ENCODE measurements at places on chromosomes 16 and 17.

DNA sequence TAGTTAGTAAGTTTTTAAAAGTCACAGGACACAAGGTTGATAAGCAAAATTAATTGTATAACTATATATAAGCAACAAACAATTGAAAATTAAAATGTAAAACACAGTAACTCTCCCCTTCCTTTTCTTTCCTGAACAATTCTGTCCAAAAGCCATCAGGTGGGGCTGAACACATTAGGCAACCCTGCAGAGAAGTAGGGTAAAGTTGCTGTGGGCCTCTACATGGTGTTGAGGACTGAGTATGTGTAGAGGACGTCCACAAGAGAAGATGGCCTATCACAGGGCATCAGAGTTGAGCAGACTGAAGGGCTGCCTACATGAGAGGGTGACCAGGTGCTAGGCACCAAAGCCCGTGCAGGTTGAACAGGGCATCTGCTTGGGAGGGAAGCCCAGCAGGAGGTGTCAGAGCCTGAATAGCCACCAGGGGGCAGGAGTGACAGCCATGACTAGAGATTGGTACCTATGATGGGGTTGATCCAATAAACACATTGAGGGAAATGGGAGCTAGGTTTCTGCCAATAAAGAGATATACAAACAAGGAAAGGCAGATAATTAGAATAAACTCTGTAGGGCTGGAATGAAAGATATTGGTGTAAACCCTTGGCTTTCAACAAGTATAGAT, 415.1 kb downstream of the NPIPA8 start:
- DNase-seq, result peak; percentile 11

- DNase-seq, result peak; percentile 36
Measured at GRCh38 chr17:46154151-46154816, 38.9 kb downstream of the KANSL1 start.

- DNase-seq, result no peak
Measured at GRCh38 chr16:54460263-54460860, 173.8 kb upstream of the IRX3 start.

DNA sequence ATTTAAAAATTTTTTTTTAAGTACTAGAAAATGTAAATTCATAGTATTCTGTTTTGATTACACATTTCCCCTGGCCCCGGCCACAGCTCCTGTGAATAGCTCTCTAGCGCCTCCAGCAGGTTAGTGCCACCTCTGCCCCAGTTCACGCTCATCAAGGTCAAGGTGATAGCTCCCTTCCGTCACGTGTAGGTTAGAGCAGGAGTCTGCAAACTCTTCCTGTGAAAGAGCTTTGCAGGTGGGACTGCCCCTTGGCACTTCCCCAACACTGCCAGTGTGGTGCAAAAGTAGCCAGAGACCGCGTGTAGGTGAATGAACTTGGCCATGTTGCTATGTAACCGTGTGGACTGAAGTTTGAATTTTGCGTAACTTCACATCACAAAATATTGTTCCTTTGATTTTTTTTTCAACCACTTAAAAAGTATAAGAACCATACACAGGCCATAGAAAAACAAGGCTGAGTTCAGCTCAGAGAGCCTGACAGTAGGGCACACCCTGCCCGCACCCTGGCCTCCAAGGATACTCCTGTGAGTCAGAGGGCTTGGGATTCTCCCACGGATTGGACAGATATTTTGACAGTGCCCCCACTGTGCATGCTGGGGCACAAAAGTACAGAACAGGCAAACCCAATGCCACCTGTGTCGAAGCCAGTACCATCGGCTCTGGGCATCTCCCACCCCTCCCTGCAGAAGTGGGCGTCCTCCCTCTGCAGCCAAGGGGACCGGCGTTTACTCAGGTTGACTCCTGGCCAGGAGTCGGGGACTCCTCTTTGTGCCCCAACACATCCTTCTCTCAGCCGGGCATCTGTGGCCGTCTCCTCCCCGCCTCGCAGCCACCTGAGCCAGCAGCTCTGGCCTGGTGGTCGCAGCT, 92.0 kb upstream of the CHMP6 start:
- peak; percentile 57 for DNase-seq

- DNase-seq, result peak; percentile 58
Measured at GRCh38 chr17:19647697-19648474, 665 bp upstream of the ALDH3A2 start.

GRCh38 chr16:31090540-31090939, 1.8 kb upstream of the PRSS53 start:
- DNase-seq, result no peak

GRCh38 chr16:72626623-72627022, 421.3 kb downstream of the ZFHX3 start:
- no peak for DNase-seq

DNA sequence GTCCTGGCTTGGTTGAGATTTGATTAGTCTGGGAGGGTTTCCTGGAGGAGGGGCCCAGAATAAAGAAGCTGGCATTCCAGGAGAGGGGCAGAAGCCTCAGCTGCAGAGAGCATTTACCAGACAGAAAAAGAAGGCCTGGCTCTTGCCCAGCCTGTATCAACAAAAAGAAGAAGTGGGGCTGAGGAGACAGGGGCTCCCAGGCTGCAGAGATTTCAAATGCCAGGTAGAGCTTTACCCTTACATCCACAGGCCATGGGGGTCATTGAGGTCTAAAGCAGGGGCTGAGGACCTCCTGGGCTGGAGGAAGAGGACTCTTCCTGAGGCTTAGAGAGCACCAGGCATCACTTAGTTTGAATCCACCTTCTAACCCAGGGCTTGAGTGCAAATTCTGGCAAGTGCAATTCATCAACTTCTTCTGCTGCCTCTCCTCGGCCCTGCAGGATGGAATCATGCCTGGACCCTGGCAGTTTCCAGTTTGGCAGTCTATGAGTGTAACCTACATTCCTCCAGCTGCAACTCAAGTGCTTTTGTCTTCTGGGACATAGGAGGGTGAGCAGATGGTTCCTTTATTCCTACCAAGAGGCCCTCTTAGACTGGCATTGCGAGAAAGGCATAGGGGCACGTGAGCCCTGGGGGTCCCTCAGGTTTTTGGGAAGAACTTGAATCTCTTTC, 15.3 kb downstream of the CA7 start:
- DNase-seq, result no peak

DNA sequence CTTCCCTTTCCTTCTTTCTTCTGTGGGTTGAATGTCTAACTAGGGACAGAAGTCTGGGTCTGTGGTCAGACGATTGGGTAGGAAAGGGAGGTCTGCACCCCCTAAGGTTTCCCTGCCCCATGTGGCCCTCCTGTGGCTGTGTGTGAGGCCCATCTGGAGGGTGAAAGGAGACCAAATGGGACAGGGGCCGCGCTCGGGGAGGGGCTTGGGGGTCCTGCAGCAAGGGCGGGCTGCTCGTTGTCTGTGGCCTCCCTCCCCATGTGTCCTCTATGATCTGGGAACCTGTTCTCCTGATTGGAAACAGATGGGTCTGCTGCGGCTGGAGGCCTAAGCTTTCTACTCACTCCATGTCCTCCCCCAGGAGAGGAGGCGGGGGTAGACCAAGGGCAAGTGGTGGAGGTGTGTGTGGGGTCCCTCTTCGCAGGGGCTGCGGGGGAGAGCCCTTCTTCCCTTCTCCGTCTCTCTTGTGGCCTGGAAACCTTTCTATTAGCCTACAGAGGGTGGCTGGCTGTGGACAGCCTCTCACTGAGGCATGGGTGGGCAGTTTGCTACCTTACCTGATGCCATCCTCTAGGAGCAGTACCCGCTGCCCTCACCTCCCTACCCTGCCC, 18.6 kb downstream of the IGFBP4 start:
- no peak for DNase-seq

DNA sequence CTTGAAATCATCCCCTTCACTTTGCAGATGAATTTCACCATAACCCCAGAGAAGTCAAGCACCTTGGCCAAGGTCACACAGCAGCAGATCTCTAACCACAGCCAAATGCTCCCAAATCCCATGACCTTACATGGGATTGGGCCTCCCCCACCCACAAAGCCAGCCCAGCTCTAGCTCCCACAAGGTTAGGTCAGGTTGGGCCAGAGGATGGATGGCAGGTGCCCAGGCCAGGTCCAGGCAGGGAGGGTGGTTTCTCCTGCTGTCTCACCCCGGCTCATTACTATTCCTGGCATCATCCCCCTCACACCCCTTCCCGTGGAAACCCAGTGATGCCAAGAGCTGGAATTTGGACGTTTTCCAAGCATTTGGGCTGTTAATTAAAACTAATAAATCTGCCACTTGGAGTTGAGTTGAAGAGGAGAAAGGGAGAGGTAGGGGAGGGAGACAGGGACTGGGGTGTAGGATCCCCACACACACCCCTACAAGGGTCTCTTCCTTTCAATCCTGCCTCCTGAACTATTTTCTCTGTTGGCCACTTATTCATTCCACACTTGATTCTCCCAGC, 181.6 kb downstream of the TMEM132E start:
- DNase-seq, result no peak

DNA sequence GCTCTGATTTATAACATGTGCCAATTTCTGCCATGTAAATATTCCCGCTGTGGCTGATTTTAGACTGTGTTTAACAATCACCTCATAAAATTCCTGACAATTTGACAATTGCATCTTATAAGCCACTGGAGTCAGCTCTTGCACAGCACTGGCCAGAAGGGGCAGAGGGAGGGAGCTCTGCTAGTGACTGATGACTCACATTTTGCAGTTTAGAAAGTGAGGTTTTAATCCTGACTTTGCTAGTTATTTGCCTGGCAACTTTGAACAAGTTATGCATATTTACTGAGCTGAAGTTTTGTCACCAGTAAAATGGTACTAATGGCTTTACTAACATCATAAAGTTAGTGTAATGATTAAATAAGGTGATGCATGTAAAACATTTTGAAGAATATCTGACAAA, 452.3 kb downstream of the CNTNAP4 start:
- DNase-seq, result no peak

DNA sequence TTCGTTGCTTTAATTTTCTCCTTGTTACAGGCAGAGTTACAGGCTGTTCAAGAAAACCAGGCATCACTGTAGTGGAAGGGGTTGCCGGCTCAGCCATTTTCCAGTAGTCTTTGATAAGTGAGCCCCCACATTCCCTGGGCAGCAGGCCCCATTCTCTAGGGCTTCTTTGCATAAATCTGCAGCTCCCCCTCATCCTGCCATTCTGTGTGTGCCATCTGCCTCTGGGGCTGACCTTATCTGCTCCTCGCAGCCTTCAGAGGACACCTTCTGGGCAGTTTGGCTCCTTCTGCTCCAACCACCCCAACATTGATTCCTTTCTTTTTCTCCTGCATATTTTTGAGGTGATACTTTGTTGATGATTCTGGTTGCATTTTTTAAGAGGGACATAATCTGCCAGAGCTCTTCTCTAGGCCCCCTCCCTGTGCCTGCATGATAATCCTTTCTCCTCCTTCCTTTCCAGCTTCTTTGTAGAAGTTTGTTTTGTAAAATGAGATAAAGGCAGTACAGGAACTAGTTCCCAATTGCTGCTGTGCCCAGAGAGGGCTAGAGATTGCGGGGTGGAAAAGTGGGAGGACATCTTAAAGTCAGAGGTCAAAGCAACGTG, 17.1 kb downstream of the RND2 start:
- DNase-seq, result no peak

DNA sequence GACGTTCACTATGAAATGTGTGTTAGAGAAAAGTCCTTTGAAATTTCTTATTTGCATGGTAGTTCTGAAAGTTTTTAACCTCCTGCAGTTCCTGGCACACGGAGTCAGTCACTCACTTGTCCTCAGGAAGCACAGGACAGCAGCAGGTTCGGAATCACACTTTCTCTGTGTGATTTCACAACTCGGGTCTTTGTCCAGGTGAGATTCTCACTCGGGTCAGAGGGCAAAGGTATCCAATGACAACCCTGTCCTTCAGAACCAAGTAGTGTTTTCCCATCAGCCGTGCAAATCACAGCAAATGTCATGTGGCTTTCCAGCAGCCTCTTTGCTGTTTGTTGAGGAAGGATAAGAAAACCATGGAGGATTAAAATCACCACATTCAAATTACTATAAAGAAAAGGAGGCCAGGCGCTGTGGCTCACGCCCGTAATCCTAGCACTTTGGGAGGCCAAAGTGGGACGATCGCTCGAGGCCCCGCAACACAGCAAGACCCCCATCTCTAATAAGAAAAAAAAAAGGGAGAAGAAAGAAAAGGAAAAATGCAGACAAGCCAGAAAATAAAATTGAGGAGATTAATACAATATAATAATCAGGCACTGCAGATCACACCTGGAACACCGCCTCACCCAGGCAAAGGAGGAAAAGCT, 22.0 kb downstream of the ADCY9 start:
- no peak for DNase-seq

DNA sequence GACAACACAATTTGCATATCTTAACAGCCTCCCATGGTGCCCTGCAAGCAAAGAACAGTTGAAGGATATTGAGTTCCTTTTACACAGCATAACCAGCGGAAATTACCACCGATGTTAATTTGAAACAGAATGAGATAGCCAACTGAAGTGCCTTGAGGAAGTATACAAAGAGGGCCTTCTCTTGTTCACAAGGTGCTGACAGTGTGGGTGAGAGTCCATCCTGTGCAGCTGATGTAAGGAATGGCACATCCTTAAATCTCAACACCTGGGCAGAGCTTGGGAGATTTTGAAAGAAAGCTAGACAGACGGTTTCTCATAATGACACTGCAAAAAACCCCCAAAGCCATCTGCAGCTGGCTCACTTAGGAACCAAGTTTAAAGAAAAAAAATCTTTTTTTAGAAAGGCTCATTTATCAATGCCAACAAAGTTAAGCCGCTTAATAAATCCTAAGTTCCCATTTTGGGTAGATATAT, 818.6 kb downstream of the KCNJ2 start:
- DNase-seq, result no peak

DNA sequence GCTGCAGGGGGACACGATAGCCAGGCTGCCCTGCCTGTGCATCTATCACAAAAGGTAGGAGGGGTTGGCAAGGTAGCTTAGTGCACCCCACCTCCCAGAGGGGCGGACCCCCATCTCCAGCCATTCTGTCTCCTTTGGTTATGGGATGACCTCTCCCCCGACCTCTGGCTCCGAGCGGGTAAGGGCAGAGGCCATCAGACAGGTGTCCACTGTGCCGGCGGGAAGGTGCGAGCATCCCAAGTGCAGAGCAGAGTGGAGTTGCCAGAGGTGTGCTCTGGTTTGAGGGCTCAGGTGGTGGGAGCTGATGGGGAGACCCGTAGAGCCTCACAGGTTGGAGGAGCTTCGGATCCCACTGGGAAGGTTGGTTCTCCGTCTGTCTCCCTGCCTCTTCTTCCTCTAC, 11.7 kb downstream of the LDHD start:
- no peak for DNase-seq

DNA sequence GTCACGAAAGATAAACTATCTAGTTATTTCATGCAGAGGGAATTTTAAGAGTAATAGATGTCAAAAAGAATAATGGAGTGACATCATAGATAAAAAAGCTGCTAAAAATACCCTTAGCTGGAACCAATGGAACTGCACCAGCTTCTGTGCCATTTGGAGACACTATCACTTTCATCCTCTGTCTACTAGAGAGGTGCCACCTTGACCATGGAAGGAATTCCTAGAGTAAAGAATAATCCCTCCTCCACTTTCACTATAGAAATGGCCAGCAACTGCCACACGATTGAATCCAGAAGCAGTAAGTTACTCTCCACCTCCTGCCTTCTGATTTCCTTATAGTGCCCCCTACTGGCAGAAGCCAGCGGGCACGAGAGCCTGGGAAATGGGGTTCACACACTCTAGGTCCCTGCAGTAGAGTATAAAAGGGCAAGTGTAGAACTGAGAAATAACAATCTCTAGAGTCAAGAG, 2.8 kb upstream of the ALDH3A2 start:
- peak; percentile 68 for DNase-seq

GRCh38 chr17:62681939-62682381, 54.5 kb downstream of the MRC2 start:
- DNase-seq, result no peak

- no peak for DNase-seq
Measured at GRCh38 chr16:67443265-67443664, 12.3 kb downstream of the HSD11B2 start.
